ENCODE measurements at places on chromosomes 11 and 22.

DNA sequence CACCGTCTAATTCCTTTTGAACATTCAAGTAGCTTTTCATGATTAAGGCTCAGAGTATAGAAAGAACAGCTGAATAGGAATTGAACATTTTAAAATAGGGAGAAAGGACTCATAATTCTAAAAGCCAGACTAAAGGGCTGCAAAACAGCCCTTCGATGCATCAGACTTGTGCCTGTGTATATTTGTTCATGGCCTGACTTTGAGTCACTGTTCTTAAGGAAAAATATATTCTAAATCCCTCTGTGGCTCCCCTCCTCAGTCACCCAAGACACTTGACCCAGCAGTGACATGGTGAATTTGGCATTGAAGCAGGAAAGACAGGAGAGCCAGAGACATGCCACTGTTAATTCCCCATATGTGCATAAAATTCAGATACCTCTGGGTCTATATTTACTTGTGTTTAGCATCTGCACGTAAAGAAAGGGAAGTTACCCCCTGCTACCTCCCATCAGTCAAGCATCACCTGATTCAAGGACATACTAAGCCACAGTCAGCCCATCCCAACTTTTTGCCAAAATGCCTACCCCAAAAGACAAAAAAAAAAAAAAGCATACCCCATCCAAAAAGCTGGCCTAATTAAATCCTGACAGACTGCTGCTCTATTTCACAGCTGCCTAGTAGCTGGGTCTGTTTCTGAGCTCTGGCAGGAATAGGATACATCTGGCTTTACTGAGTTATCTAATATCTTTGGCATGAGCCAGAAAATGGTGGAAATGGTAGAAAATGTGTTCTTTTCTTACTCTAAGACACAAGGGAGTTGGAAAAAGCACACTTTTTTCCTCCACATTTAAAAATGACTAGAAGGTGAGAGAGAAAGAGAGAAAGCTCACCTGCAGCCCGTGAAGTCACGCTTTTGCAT, 93.5 kb downstream of the COMMD9 start:
- peak; percentile 32 for DNase-seq

DNA sequence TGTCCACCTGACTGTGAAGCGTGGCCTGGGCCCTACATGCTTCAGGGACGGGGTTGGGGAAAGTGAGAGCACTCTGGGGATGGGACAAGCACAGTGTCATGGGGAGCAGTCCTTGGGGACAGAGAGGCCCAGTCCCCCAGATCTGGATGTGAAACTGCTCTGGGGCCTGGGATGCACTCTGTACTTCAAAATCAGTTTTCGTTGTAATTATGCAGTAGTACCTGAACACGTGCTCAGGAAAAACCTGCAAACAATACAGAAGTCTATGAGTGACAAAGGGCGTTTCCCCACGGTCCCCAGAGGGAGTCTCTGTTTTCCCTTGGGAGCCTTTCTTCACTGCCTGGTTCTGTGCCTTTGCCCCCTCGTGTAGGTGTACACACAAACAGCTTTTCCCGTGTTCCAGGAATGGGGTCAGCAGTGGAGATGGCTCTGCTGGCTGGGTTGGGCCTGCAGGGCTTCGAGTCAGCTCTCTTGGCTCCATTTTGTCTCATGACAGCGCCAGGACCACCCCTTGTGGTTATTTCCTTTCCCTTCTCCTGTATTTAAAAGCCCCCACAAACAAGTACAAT, 5.2 kb upstream of the TNFRSF13C start:
- DNase-seq: no peak

- no peak for DNase-seq
Measured at GRCh38 chr11:47163193-47163592, 13.5 kb downstream of the ARFGAP2 start.

DNA sequence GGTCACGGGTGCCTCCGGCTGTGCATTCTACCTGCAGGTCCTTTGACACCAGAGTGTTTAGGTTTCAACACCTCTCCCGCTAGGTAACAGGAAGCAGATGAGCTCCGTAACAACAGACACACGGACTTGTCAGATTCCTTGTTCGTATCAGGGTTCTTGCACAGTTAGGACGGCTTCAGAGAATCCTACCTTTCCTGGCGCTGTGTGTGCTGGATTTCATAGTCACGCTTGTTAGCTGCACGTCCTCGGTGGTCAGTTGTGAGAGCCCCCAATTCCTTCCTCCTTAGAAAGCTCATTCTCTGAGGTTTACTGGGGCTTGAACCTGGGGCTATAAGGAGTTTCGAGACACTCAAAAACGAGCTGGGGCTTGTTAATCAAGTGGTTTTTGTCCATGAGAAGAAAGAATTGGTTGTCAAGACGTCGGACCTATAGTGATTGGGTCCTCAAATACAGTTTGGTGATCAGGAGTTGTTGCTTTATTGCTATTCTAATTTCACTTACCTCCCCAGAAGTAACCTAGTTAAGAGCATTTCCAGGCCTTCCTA, 664 bp downstream of the DDB2 start:
- no peak for DNase-seq

- peak; percentile 38 for DNase-seq
Measured at GRCh38 chr11:3880724-3881123, 25.3 kb downstream of the STIM1 start.

GRCh38 chr22:29143941-29144785, 61.5 kb upstream of the EMID1 start:
- no peak for DNase-seq

GRCh38 chr11:62953811-62954210, 31.0 kb downstream of the SLC22A6 start:
- DNase-seq: peak; percentile 58

DNA sequence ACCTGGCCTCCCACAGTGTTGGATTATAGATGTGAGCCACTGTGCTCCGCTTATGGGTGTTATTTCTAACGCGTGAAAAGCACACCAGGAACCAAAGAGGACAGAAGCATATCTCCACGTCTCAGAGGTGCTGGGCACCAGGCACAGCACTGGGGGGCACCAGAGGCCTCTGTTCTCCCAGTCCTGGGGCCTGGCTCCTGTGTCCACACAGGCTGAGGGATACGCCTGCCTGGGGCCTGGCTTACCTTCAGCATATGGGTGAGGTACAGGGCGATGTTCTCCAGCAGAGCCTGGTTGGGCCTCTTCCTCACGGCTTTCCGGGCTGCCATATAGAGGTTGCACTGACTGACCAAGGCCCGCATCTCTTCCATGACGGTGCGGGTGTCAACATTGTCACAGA, 24.7 kb upstream of the NAP1L4 start:
- no peak for DNase-seq

GRCh38 chr22:36700711-36701670, 2.6 kb downstream of the CACNG2 start:
- no peak for DNase-seq

GRCh38 chr22:49599039-49599438, 228.6 kb downstream of the BRD1 start:
- DNase-seq: no peak

GRCh38 chr11:86696451-86696850, 24.0 kb upstream of the ME3 start:
- DNase-seq: no peak

GRCh38 chr22:40826984-40827741, 8.0 kb upstream of the SLC25A17 start:
- DNase-seq: no peak

GRCh38 chr11:10125522-10126133, 168.4 kb downstream of the SBF2 start:
- DNase-seq: peak; percentile 31

DNA sequence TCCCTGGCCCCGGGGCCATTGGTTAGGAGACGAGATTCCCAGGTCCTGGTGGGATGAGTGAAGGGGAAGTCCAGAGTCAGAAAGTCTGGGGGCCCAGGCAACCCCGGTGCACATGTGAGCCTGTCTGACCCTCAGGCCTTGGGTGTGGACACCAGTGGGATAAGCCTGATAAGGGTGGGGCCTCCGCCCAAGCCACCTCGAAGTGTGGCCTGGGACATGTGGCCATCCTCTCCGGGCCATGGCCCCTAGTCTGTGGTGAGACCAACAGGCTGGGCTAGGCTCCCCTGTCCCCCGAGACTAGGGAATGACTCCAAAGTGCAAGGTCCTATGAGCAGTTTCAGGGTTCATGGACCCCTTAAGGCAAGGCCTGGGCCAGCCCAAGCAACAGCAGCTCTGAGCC, 6.3 kb downstream of the CABP7 start:
- DNase-seq: no peak
